Type B pancreatic cell (in vitro differentiated cells): ENCODE measurements at places on chromosomes 5 and 9. TPM values are rescaled to one million over a fixed set of nuclear protein-coding genes. Genes with fewer than 3 reads are reported as not detected.

DNA sequence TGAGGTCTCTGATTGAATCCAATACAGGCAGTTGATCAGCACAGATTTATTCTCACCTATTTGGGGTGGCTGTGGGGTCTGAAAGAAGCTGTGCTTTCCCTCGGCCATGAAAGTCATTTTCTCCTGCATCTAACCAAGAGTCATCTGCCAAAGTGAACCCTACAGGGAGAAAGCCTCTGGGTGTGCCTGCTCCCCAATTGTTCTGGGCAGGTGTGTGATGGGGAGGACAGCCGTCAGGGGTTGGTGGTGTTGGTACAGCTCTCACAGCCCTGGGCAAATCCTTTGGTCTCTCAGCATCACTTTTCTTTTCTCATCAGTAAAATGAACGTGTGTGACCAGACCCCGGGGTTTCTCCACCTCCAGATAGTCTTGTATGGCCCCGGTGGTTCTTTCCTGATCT lies 2.5 kb downstream of the PHF2 start:
- no peak for DNase-seq

DNA sequence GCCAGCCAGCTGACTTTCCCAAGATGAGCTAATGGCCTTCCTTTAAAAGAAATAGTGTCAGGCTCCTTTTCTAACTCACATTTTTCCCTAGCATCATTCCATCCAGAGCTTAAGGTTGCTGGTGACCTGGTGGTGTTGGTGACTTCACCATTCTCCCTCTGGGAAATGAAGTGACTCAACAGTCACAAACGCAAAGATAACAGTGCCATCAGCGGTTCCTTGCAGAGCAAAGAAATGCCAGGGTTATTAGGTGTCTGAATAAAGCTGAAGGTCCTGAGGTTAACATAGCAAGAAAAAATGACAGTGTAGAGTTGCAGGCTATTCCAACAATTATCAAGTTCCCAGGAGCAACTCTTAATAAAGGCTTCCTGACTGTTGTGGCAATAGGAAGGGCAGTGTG lies 111.8 kb upstream of the SLC44A1 start:
- DNase-seq = no peak

DNA sequence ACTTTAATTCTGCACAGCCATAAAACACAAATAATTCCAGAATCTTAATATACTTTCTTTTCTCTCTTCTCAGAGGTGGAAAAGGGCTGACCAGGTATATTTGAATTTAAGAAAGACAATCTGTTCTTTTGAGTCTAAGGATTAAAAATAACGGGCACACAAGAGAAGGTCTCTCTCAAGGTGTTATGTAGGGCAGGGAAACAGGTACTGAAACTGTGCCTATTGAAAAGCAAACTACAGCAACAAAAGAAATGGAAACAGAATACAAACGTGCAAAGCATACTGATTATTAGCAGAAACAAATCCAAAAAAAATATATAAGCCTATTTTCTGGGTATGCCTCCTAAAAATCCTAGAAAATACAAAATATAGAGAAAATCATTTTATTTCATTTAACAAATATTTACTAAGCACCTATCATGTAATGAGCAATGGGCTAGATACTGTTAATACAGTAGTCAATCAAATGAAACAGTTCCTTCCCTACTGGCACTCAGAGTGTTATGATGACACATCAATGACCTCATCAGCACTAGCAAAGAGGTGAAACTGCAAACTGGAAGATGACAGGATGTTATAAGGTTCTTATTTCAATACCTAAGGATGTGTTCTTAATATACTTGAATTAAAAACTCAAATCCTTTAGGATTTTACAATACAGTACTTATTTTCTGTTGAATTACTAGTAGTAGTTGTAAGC lies 87.7 kb downstream of the AUH start:
- no peak for DNase-seq

DNA sequence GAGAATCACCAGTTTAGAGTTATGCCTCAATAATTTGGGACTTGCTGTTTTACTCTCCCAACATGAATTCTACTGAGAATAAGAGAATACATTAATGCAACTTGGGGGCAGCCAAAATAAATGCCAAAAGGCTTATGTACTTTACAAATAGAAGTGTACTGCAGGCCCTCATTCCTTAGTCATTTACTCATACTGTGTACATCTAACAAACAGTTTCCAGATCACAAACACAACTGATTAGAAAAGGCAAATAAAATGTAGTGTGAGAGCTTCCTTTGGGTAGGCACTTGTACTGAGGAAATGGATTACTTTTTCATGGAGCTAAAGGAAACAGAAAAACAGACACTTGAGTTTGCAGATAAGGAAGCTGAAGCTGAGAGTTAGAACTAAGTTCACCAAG lies 12.6 kb downstream of the ANKDD1B start:
- DNase-seq = no peak

GRCh38 chr9:125119643-125120286 lies 23.6 kb downstream of the SCAI start:
- no peak for DNase-seq

DNA sequence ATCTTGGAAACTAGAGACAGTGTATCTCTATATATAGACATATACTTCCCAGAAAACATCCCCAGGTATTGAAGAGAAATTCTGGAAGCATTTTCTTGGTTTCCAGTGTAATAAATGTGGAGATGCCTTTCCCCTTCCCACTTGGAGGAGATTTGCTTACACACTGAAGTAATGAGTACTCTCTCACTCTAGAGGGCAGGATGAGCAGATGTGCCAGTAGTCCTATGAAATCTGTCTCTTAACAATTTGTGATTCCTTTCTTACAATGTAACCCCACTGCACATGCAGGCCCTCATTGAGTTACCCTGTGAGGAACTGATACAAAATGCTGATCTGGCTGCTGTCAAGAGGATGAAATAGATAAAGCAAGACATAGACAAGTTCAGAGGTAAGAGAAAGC lies 567.2 kb downstream of the SLCO4C1 start:
- no peak for DNase-seq

DNA sequence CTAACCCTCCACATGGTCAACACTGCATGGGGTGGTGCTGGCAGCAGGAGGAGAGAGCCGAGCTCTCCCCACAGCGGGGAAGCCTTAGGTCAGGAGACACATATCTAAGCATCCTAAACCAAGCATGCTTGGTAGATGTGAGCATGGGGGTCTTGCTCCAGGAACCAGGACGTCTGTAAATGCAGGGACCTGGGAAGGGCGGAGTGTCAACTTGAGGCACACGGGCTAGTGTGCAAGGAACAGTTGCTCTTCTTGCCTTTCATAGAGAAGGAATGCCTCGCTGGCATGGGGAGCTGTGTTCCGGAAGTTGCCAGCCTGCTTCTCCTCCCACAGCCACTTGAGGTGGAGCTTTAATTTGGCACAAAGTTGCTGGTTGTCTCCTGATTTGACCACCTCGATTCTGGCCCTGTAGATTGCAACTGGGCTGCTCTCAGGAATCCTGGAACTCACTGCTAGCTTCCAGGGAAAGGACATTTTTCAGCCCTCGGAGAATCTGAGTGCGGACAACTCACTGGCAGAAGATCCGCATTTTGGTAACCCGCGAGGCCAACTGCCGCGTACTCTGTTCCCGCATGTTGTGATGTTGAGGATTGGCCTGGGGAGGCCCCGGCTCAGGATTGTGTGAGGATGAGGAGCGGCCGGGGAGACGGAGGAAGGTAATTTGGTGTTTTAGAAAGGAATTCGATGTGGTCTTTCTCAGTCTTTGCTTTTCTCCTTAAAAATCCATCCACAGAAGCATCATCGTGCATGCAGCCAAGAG lies 370.3 kb upstream of the IRX1 start:
- peak; percentile 47 for DNase-seq

DNA sequence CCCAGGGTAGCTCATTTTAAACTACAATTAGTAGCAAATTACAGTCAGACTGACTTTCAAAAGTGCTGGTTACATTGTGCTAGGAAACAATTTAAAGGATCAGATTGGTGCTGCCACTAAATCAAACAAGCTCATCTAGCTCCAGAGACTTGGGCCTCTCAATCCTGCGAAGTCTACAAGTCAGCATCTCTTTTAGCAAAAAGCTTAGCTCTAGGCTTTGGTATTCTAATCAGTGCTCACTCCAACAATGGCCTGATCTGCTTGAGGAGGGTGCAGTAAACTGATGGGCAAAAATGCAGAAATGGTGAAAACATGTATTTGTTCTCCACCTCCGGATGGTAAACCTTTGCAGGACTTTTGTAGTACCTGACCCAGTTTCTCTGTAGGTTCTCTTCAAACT lies 47.0 kb upstream of the SEMA6A start:
- DNase-seq = no peak

GRCh38 chr9:130461218-130461630 lies 16.5 kb downstream of the ASS1 start:
- no peak for DNase-seq

DNA sequence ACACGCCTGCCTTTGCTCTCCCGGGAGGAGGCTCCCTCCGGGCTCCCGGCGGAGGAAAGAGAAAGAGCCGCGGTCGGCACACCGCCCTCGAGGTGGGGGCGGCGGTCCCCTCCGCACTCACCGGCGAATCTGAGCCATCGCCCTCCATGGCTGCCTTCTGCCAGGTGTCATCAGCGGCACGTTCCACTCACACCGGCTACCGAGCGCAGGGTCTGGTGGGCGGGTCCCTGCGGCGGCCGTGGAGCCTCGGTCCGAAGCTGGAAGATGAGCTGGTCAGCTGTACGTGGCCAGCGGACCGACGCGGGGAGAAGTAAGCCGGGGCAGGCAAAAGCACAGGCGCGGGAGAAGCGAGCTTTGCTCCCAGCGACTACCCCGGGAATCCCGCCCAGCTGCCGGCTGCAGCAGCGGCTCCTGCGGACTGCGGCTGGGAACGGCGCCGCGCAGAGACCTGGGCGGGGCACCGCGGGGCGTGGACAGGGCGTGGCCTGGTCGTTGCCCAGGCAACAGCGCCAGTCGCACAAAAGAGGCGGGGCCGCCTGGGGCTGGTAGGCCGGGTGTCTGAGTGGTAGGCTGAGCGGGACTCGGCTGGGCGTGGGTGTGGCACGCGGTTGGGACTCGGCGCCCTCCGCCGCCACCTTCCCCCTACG lies at the start of gene TRIM36:
TSS of gene TRIM36 (minus strand) at position 422 of the 647 bp plus-strand sequence. CDS start at position 148, 274 bp downstream.
- DNase-seq = peak; percentile 97

GRCh38 chr9:116274293-116274692 lies 120.7 kb downstream of the PAPPA start:
- no peak for DNase-seq

Gene INSL6
- total RNA-seq = not detected in 2 replicates

Gene CDC20B
- 0.38 and 0.92 TPM in 2 replicates for total RNA-seq

Gene TUSC1
- total RNA-seq = 3.4 TPM in 1 of 2 replicates, not detected in the other
